ENCODE measurements at places on chromosomes 16 and 17.
A peak's percentile ranks its signal among the peaks of the same experiment; 100 is the strongest.

- DNase-seq: peak; percentile 48
Observed at GRCh38 chr16:67528870-67529581, 397 bp downstream of the RIPOR1 start.

DNA sequence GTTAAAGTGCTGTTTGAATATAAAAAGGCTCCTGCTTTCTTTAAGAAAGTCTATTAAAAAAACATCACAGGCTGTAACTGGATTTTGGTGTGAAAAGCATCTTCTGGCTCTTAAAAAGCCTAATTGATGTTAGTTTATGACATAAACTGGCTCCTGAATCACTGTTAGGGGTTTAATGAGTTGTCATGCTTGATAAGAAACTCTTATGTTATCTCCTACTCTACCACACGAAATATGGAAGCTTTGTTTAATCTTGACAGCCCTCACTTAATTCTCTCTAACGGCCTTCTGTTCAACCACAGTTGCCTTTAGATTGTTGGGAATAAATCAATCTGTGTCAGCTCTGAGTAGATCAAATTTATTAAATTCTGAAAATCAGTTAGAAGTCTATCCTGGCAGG is 51.5 kb downstream of the CPPED1 start:
- DNase-seq: no peak

DNA sequence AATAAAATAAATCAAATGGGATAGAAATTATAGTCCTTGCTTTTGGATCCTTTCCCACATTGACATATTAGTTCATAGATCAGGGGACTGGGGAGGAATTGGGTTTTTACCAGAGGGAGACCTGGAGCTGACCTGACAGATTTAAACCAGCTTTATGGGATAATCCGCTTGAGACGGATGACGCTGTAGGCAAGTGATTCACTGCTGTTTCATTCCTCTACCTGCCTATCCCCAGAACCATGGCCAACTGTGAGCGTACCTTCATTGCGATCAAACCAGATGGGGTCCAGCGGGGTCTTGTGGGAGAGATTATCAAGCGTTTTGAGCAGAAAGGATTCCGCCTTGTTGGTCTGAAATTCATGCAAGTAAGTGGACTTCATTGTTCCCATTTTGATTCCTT is 2.1 kb downstream of the NME1 start:
- no peak for DNase-seq

GRCh38 chr17:78196716-78197115 is 9.6 kb downstream of the AFMID start:
- DNase-seq: no peak

GRCh38 chr16:8798174-8798527 is 512 bp downstream of the PMM2 start:
- peak; percentile 12 for DNase-seq

DNA sequence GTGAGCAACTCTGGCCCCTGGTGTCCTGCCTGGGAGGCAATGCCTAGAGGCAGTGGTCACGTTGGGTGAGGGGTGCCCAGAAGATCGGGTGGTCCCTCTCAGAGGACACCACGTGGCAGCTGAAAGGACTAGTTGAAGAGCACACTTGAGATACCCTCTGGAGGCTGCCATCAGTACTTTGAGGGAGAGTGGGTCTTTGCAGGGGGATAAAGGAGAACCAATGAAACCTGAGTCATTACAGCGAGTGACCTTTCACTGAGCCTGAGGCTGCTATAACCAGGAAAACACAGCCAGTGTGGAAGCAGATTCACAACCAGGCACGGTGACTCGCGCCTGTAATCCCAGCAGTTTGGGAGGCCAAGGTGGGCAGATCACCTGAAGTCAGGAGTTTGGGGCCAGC is 18.9 kb downstream of the CA4 start:
- DNase-seq: no peak

DNA sequence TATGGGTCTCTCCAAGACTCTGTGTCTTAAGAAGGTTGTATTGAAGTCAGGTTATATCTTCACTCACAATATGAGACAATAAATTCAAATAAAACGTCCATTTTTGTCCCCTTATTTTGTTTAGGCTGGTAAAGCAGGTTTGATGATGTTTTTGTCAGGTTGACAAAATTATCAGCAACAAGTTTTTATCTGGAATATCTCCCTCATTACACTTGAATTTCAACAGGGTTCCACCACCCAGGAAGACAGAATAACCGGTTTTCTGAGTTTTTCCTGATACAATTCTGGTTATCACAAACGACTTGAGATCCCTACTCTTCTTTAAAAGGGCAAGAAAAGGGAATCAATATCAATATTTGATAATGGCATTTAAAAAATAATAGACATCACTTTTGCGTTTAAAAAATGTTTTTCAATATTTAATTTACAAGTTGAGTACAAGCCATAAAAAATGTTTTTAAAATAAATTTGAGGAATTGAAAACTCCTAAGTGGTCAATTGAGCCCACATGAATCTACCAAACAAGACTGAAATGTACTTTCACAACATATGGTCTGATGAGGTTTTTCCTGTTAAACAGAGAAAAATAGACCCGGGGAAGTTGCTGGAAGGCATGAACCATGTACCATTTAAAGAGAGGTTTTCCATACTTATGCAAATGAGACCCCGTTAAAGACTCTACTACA is 1.4 kb upstream of the ATP6V0A1 start:
- no peak for DNase-seq

DNA sequence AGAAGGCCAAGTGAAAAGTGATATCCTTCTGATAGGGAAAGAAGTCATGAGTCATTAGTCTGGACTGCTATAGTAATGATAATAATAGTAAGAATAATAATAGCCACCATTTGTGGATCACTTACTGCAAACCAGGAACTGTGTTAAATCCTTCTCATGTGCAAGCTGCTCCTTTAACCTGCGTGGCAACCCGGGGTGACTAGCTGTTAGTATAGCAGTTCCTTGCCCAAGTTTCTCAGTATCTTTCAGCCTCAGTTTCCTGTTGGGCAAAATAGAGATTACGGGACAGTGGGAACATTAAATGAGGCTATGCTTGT is 129.5 kb downstream of the CDH13 start:
- DNase-seq: no peak

- no peak for DNase-seq
Observed at GRCh38 chr16:52446080-52446479, 100.9 kb downstream of the TOX3 start.

- DNase-seq: no peak
Observed at GRCh38 chr17:75539967-75540729, 14.7 kb downstream of the LLGL2 start.

DNA sequence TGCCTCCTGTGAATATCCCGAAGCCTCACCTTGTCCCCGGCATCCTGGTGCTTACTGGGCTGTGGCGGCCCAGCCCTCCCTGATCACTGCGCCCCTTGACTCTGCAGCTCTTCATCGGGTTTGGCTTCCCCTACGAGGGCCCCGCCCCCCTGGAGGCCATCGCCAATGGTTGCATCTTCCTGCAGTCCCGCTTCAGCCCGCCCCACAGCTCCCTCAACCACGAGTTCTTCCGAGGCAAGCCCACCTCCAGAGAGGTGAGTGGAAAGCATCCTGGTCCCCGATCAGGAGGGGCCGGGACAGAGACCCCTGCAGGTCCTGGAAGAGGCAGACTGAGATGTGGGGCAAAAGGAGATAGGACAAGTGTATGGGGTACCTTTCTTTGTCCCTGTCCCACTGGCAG is 72.1 kb downstream of the MGAT5B start:
- no peak for DNase-seq

DNA sequence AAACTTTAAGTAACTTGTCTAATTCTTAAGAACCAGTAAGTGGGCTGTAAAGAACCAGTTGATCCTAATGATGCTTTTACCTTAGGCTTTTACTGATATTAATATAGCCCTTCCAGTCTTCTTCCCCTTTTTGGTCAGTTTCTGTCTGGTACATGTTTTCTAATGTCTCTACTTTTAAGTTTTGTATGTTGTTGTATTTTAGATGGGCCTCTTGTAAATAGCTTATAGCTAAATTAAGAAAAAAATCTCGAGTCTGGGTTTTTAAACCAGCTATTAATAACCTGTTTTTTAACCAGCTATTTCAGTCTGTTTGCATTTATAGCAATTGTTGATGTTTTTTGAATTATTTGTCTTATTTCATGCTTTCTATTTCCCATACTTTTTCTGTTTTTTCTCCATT is 79.0 kb downstream of the PITPNC1 start:
- no peak for DNase-seq

DNA sequence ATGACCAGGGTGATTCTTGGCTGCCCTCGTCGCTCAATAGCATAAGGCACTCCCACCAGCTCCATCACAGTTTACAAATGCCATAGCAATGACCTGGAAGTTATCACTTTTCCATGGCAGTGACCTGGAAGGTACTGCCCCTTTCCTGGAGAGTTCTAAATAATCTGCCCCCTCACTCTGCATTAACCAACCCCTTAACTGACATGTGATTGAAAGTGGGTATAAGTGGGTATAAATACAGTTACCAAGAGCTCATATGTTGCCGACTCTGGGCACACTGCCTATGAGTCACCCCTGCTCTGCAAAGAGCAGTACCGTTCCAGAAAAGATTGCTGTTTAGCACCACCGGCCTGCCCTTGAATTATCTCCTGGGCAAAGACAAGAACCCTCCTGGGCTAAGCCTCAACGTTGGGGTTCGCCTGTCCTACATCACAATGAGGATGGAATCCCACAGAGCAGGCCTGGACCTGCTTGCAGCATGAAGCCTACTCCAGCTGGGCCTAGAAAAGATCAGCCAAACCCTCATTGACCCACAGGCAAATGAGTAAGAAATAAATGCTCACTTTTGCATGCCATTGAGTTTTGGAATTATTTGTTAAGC is 95.2 kb upstream of the SEC14L1 start:
- DNase-seq: no peak

GRCh38 chr17:39754958-39755553 is 17.3 kb downstream of the GRB7 start:
- no peak for DNase-seq

DNA sequence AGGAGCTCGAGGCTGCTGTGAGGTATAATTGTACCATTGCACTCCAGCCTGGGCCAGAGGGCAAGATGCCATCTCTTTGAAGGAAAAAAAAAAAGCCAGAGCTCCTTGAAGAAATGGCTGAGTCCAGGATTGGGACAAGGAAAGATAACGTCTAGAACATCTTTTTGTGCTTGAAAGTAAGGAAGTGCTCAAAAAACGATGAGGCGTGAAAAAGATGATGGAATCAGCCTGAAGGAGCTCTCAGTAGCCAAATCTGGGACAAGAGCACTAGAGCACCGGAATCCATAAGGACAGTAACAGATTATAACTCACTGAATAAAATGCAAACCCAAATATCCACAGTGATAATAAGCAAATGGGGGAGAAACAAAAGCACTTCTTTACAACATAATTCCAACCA is 22.1 kb downstream of the EFTUD2 start:
- DNase-seq: no peak

DNA sequence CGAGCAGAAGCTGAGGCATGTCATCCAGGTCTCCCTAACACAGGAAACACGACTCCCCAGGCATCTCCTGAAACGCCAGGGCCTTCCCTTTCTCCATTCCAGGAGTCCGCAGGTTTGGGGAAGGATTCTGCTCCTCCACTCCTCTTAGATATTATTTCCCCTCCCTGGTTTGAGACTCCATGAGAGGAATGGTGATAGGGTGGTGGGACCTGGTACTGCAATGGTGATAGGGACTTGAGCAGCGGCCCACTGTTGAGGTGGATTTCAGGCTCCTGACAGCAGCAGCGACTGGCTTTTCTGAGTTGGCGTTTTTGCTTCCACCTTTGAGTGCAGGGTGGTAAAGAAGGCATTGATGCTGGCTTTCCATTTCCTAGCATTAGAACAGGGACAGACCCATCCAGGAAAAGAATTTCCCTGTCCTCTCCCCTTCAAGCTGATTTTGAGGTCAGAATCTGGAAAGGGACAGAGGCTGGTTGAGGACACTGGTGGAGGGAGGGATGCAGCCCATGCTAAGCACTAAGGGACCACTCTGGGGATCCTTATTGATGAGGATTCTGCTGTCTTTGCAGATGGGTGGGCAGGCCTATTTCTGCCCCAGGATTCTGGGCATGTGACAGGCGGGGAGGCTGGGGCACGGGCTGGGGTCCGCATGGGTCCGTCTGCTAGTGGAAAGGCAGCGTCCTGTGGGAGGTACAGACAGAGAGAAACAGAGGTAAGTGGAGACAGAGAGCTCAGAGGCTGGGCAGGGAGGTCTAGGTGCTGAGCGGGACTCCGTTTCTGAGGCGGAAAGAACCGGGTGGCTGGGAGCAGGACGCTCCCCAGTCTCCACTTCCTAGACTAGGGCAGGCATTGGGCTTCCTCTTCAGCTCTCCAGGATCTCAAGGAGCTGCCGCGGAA is 1.3 kb upstream of the TBX4 start:
- DNase-seq: no peak

DNA sequence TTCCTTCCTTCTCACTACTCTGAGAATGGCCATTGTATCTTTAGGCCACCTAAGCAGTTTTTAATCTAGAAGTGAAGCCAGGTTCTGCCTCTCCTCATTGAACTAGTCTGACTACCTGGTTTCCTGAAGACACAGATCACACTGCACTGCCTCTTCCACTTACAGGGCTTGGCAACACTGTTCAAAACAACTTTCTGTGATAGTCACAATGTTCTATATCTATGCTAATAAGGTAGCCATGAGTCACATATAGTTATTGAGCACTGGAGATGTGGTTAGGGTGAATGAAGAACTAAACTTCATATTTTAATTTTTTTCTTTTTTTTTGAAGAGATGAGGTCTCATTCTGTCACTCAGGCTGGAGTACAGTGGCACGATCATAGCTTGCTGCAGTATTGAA is 26.9 kb downstream of the RND2 start:
- no peak for DNase-seq

GRCh38 chr17:29449865-29450671 is 59.9 kb downstream of the TAOK1 start:
- DNase-seq: no peak

- DNase-seq: no peak
Observed at GRCh38 chr16:79928142-79928873, 327.8 kb upstream of the MAF start.

- DNase-seq: no peak
Observed at GRCh38 chr16:13612623-13613022, 307.3 kb upstream of the ERCC4 start.

DNA sequence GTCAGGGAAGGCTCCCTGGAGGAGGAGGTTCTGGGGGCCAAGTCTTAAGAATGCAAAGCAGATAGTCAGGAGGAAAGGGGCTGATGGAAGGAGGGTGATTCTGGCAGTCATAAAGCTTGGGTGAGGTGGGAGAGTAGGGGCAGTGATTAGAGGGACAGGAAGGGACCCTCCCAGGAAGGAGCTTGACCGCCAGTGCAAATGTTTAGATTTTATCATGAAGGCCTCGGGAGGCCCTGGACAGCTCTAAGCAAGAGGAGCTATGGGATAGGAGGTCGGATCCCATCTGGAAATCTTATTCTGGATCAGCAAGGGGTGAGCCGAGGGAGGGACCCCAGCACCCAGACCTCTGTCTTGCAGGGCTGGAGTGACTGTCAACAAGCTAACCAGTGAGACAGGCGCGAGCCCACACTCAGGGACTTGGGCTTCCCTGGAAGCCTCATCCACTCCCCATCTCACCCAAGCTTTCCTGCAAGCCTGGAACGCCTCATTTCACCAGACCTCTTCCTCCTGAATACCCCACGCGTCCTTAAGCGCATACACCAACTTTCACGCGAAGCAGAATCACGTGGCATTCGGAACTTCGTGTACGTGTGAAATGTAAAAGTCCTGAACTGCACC is 52.0 kb upstream of the CBX4 start:
- no peak for DNase-seq

All from CD4-positive, alpha-beta T cell treated with Interleukin-17A for 4 hours (primary cell).